ENCODE measurements at places on chromosomes 7 and 10.

DNA sequence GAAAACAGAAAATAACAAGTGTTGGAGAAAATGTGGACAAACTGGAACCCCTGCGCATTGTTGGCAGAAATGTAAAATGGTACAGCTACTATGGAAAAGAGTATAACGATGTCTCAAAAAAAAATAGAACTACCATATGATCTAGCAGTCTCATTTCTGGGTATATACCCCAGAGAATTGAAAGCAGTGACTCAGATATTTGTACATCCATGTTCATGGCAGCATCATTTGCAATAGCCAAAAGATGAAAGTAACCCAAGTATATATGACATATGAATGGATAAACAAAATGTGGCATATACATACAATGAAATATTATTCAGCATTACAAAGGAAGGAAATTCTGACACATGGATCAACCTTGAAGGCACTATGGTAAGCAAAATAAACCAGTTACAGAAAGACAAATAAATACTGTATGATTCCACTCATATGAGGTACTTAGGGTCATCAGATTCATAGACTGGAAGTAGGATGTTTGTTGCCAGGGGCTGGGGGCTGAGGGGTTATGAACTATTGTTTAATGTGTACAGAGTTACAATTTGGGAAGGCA, 4.9 kb downstream of the NRCAM start:
- H3K36me3 ChIP-seq: no peaks in the 10 kb centered on the region
- H3K4me3 ChIP-seq: no peak overlapping the region
- DNase-seq: no peak
- no peaks in the 10 kb centered on the region for H3K27me3 ChIP-seq

DNA sequence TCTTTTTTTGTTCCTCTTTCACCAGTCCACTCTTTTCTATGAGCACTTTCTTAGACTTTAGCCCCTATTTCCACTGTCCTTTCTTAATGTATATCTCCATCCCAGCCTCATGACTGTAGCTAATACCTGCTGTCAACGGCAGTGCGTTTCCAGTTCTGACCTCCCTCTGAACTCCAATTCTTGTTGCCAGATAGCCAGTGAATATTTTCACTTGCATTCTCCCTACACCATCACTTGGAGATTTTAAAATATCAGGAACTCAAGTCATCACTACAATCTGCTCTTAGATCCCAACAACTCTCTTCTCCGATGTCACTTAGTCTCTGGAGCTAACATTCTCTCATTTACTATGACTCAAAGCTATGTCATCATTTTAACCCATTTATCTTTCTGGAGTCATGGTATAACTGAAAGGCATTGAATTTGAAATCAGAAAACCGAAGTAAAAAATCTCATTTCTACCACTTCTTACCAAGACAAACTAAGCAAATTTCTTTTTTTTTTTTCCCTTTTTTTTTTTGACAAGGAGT, 5.1 kb upstream of the SLC16A12 start:
- H3K4me3 ChIP-seq: no peak overlapping the region
- no peaks in the 10 kb centered on the region for H3K36me3 ChIP-seq
- peaks cover 7% of the 10 kb centered on the region for H3K4me1 ChIP-seq
- no peak overlapping the region for H3K27ac ChIP-seq

DNA sequence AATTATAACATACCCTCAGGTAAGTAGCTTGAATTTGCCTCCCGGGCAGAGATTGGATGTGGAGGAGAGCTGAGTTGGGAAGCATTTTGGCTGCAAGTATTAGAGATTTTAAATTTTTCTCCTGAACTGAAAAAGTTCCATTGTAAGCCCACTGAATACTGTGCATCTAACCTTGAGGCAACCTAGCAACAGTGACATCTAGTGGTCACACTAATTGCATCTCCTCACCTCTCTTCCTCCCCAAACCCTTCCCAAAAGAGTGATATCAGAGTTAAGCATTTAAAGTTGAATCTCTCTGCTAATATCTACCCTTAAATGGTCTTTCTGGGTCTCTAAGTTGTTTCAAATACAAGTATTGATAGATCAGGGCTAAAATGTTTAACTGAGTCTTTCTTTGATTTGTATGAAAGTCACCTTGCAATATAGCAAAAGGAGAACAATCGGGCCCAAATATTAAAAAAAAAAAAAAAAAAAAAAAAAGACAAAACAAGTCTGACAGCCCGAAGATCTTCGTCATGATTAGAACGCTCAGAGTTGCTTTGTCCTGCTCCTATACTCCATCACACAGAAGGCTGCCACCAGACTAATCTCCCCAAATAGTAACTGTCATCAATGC, 40.4 kb upstream of the DLX5 start:
- no peaks in the 10 kb centered on the region for H3K36me3 ChIP-seq
- H3K27ac ChIP-seq: no peak overlapping the region
- peak; percentile 54 for DNase-seq
- H3K4me3 ChIP-seq: no peak overlapping the region
- no peaks in the 10 kb centered on the region for H3K27me3 ChIP-seq

- no peaks in the 10 kb centered on the region for H3K27me3 ChIP-seq
- H3K4me3 ChIP-seq: no peak overlapping the region
- no peaks in the 10 kb centered on the region for H3K36me3 ChIP-seq
- DNase-seq: no peak
Measured at GRCh38 chr7:94335586-94335985, 59.1 kb upstream of the COL1A2 start.

DNA sequence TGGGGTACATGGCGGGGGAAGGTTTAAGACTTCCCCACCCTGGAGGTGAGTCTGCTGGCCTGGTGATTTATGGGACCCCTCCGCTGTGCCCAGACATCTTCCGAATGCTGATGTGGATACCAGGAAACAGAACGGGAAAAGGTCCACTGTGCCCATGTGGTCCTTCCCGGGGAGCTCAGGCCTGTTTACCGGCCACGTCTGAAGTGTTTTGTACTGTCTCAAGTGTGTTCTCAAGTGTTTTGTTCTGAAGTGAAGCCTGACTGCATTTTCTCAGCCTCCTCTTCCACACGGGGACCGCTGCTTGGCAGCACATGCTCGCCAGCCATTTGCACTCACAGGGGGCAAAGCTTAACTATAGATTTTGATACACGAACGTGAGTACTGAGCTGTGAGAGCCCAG, 127.2 kb downstream of the TEX36 start:
- H3K27ac ChIP-seq: no peak overlapping the region
- H3K36me3 ChIP-seq: no peaks in the 10 kb centered on the region
- no peaks in the 10 kb centered on the region for H3K27me3 ChIP-seq
- H3K4me3 ChIP-seq: no peak overlapping the region
- DNase-seq: no peak
- no peaks in the 10 kb centered on the region for H3K4me1 ChIP-seq

- H3K4me1 ChIP-seq: peaks cover 27% of the 10 kb centered on the region
- DNase-seq: no peak
- H3K27me3 ChIP-seq: no peaks in the 10 kb centered on the region
- no peaks in the 10 kb centered on the region for H3K36me3 ChIP-seq
- peak overlapping the region; percentile 18 for H3K27ac ChIP-seq
Measured at GRCh38 chr10:23055424-23056185, 39.8 kb upstream of the MSRB2 start.

GRCh38 chr10:126124046-126124445, 227.7 kb downstream of the FANK1 start:
- H3K27me3 ChIP-seq: no peaks in the 10 kb centered on the region
- H3K36me3 ChIP-seq: no peaks in the 10 kb centered on the region
- H3K4me3 ChIP-seq: no peak overlapping the region
- no peak overlapping the region for H3K27ac ChIP-seq
- H3K4me1 ChIP-seq: no peaks in the 10 kb centered on the region
- DNase-seq: no peak

DNA sequence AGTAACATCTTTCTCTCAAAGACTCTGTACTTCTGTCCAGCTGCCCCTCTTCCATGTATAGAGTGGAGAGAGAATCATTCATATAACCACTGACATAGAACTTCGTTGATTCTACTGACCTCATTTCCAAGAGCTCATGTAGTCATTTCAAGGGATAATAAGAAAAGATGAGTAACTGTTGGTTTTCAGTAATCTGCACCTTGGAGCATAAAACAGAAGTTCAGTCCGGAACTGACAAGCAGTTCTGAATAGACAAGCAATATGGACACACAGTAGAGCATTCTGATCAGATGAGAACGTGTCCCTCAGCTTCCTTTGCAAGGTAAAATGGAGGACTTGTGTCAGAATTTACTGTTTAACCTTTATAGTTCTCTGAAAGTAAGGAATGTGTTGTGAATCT, 847.1 kb downstream of the REEP3 start:
- H3K4me1 ChIP-seq: peaks cover 2% of the 10 kb centered on the region
- no peaks in the 10 kb centered on the region for H3K36me3 ChIP-seq
- no peak overlapping the region for H3K4me3 ChIP-seq
- H3K27me3 ChIP-seq: no peaks in the 10 kb centered on the region
- no peak overlapping the region for H3K27ac ChIP-seq

GRCh38 chr7:45978010-45978681, 57.1 kb upstream of the IGFBP3 start:
- DNase-seq: peak; percentile 21
- H3K36me3 ChIP-seq: no peaks in the 10 kb centered on the region
- H3K27ac ChIP-seq: peak overlapping the region; percentile 0
- H3K4me3 ChIP-seq: peak overlapping the region; percentile 10

DNA sequence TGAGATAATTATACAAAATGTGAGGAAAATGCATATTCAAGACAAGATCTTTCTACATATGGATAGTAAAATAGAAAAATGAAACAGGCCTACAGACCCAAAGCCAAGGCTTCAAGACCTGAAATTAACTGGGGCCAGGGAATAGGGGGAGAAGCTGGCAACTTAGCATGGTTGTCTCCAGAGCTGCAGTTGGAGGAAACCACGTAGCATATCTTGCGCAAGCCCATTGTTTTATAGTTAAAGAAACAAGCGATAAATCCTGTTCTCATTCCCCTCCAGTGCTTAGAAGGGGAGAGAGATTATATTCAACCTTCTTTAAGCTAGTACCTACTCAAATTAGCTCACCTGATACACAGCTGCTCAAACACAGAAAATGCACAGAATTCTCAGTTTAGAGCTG, 197.1 kb downstream of the SORCS1 start:
- no peaks in the 10 kb centered on the region for H3K27me3 ChIP-seq
- no peak for DNase-seq
- no peak overlapping the region for H3K27ac ChIP-seq
- H3K36me3 ChIP-seq: no peaks in the 10 kb centered on the region

- H3K4me1 ChIP-seq: no peaks in the 10 kb centered on the region
- H3K36me3 ChIP-seq: no peaks in the 10 kb centered on the region
- H3K27me3 ChIP-seq: no peaks in the 10 kb centered on the region
- H3K27ac ChIP-seq: no peak overlapping the region
Measured at GRCh38 chr10:50613726-50614443, 9.9 kb downstream of the SGMS1 start.

- H3K27me3 ChIP-seq: no peaks in the 10 kb centered on the region
- no peak for DNase-seq
- H3K27ac ChIP-seq: no peak overlapping the region
- H3K4me1 ChIP-seq: no peaks in the 10 kb centered on the region
- H3K4me3 ChIP-seq: no peak overlapping the region
Measured at GRCh38 chr10:109988212-109988596, 19.6 kb upstream of the ADD3 start.

- peaks cover 5% of the 10 kb centered on the region for H3K27me3 ChIP-seq
- peaks cover 40% of the 10 kb centered on the region for H3K36me3 ChIP-seq
- peaks cover 18% of the 10 kb centered on the region for H3K4me1 ChIP-seq
- no peak for DNase-seq
- no peak overlapping the region for H3K4me3 ChIP-seq
Measured at GRCh38 chr10:100968062-100968736, 1.1 kb upstream of the SEMA4G start.

DNA sequence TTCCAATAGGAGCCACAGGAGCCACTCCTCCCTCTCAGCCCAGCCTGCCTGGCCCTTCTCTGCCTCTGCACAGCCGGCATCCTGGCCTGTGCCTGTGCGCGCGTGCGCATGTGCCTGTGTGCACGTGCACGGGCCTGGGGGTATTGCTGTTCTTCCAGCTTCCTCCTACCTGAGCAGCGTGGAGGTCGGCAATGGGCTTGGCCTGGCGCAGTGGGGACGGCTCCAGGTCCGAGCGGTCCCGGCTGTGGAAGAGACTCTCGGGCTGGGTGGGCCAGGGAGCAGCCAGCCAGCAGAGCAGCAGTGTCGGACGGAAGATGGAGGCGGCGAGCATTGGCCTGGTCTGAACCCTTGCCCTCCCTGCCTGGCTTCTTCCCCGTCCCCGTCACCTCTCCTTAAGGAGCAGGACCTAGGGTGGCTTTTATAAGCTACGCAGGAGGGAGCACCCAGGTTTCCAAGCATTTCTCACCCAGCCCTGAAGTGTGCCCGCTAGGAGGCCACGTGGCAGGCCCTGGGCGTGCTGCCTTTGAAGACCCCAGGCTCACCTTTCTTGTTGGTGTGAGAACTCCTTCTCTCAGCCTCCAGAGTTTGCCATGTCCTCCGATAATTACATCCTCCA, at the start of gene MMP21:
Gene MMP21, minus strand, starts transcription at position 331 of the 616 bp plus-strand sequence. Its CDS starts 0 bp downstream, at position 331.
- no peak within 1 kb of the TSS for H3K27ac ChIP-seq
- H3K27me3 ChIP-seq: no peaks in the 10 kb centered on the region
- H3K36me3 ChIP-seq: no peaks in the 10 kb centered on the region
- H3K4me1 ChIP-seq: no peaks in the 10 kb centered on the region
- no peak for DNase-seq
- no peak within 1 kb of the TSS for H3K4me3 ChIP-seq

DNA sequence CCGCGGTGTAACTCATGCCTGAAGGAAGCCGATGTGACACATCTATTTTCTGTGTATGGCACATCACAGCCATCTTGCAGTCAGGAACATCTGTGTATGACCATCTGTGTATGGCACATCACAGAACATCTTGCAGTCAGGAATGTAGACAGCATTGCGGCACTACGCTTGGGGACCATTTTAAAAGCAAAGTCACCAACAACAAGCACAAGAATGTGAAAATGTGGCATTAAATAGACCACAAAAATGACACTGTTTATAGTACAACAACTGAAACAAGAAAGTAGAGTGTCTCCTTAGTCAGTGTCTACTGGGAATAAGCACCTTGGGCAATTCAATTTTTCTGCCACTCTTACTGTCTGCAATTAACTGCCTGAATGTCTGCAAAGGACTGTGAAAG, 124.4 kb downstream of the HGF start:
- no peak overlapping the region for H3K27ac ChIP-seq
- H3K4me1 ChIP-seq: no peaks in the 10 kb centered on the region
- no peak for DNase-seq
- no peaks in the 10 kb centered on the region for H3K27me3 ChIP-seq
- H3K4me3 ChIP-seq: no peak overlapping the region
- no peaks in the 10 kb centered on the region for H3K36me3 ChIP-seq

DNA sequence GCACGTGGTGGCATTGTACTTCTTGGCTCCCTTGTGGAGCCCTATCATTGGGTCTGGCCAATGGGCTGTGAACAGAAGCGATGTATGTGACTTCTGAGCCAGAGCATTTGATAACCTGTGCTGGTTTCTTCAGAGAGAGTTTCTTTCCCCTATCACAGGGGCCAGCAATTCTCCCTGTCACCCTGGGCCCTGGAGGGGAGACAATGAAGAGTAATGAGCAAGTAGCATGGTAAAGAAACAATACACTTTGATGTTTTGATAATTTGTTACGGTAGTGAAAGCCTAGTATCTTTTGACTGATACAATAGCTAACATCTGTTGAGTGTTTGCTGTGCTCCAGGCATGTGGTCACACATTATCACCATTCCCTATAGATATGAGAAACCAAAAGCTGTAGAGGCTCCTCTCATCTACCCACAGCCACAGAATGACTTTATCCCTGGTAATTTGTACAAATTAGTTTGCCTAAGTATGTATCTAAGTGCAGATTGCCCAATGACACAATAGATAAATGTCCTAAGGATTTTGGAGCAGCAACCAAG, 113.4 kb upstream of the SVIL start:
- no peak for DNase-seq
- H3K27ac ChIP-seq: no peak overlapping the region
- H3K4me1 ChIP-seq: no peaks in the 10 kb centered on the region
- H3K4me3 ChIP-seq: no peak overlapping the region
- H3K36me3 ChIP-seq: no peaks in the 10 kb centered on the region

- no peak overlapping the region for H3K4me3 ChIP-seq
- no peak for DNase-seq
- no peaks in the 10 kb centered on the region for H3K27me3 ChIP-seq
- H3K27ac ChIP-seq: no peak overlapping the region
- no peaks in the 10 kb centered on the region for H3K36me3 ChIP-seq
- H3K4me1 ChIP-seq: no peaks in the 10 kb centered on the region
Measured at GRCh38 chr7:113996405-113996804, 77.6 kb upstream of the PPP1R3A start.

All from neuronal stem cell (in vitro differentiated cells).